Thoracic aorta (tissue), 2 donors: ENCODE measurements at places on chromosomes 1 and 21. TPM values are rescaled to one million over a fixed set of nuclear protein-coding genes. Genes with fewer than 3 reads are reported as not detected.

The SELL gene
- total RNA-seq, result 4.2 TPM

The PLPPR5 gene
- not detected for total RNA-seq

The TMEM269 gene
- total RNA-seq, result 0.27 TPM

The IFI6 gene
- 188 TPM for total RNA-seq

The ZFP69B gene
- total RNA-seq, result 0.71 TPM

The TGFBR3 gene
- total RNA-seq, result 60.8 TPM

The ZNF695 gene
- not detected for total RNA-seq

The ATP6V1G3 gene
- not detected for total RNA-seq

The PLPP3 gene
- total RNA-seq, result 271 TPM

The ACTL8 gene
- not detected for total RNA-seq

The LMX1A gene
- 0.68 TPM for total RNA-seq

The ZNF683 gene
- total RNA-seq, result not detected

The SGIP1 gene
- 47.4 TPM for total RNA-seq

The MCOLN2 gene
- total RNA-seq, result 1.2 TPM

The PALMD gene
- 24.1 TPM for total RNA-seq
